ENCODE measurements at places on chromosomes 5 and 9.

DNA sequence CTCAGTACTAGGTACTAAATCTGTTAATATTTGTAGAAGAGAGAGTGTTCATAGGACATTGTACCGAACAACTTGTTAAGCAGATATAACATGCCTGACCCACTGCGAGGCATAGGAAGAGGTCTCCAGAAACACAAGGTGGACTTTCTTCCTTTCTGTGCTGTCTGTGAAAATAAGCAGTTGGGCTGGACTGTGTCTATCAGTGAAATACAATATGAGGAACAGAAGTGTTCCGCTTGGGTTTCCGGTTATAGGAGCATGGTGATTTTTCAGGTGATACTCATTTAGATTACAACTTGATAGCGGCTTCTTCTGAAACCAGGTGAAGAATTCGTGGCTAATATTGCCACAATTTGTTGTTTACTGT lies 60.9 kb upstream of the TLR4 start:
- no peak for DNase-seq

GRCh38 chr9:124855566-124855943 lies 2.3 kb downstream of the WDR38 start:
- DNase-seq, result no peak

GRCh38 chr9:111662576-111663300 lies 1.3 kb downstream of the GNG10 start:
- no peak for DNase-seq

- no peak for DNase-seq
Measured at GRCh38 chr5:34030048-34030447, 13.0 kb downstream of the C1QTNF3 start.

- DNase-seq, result no peak
Measured at GRCh38 chr9:110189559-110190320, 18.2 kb downstream of the C9orf152 start.

DNA sequence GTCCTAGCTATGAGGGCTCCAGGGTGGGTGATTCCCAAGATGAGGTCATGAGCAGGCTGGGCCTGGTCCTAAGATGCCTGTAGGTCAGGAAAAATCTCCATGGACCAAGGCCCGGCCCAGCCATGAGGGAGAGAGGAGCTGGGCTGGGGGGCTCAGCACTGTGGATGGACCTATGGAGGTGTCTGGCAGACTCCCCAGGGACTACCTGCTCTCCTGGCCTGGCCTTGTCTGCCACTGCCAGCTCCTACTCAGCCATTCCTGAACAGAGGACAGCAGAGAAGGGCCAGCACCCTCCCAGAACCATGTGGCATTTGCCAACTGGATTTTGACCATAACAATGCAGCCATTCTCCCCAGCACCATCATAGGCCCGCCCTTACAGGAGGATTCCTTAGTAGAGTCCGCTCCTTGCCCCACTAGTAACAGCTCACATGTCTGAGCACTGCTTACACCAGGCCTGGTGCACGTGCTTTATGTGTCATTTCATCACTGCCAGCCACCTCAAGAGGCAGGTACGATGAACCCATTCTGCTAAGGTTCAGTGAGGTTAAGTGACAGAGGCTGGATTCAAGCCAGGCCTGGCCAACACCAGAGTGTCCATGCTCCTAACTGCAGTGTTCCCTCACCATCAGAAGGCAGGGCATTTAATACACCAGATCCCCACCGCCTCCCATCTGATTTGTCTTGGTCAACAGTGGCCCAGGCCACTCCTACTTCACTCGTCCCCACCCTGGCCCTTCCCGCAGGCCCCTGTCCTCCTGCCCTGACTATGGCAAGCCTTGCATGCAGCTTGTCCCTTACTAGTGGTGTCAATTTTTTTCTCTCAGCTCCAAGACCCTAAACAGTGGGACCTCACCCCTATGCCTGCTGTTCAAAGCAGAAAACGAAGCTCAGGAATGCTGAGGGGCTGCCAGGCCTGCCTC lies 669 bp downstream of the IL13 start:
- no peak for DNase-seq

DNA sequence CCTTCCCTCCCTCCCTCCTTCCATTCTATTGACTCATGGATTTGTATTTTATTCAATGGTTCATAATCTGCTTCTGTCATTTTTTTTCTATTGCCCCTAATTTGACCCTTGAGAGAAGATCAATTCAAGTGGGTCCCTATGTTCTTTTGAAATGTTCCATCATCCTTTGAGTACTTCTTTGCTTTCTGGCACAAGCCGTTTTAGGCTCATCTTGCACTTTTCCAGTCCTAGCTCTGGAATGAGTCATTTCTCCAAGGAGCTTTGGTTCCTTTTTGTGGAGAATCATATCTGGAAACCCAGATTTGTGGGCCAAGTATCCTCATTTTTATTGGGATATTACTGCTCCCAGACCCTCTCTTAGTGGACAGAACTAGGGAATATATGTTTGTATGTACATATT lies 126.8 kb upstream of the PTPN3 start:
- DNase-seq, result no peak

DNA sequence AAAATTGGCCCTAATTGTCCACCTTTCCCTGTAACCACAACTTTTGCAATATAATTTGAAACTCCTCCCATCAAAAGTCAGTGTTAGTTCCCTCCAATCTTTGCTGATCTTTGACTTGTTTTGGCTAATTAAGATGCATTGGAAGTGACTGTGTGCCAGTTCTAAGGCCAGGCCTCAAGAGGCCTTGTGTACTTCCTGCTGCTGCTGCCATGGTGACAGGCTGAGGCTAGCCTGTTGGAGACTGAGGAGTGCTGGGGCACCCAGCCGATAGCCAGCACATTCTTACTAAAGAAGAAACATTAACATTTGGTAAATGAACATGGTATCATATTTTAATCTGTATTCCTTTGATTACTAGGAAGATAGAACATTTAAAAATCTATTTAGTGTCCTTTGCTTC lies 86.5 kb downstream of the SREK1 start:
- DNase-seq, result no peak

- peak; percentile 51 for DNase-seq
Measured at GRCh38 chr5:171580502-171581265, 161.2 kb downstream of the FGF18 start.

DNA sequence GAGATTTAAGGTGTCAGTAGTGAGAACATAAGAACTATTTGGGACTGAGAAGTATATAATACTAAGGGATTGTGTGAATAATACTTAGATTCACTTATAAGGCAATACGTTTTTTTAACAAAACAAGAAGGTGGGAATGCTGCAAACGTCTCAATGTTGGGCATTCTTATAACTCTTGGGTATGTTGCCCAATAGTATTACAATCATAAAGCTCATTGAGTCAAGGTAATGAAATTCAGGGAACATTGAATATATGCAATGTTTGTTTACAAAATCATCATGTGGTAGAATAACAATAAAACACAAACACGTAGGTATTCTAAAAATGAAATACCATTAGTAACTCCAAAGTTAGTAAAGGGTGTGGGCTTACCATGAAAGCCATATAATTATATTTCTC lies 400.7 kb downstream of the KIAA0825 start:
- DNase-seq, result no peak

DNA sequence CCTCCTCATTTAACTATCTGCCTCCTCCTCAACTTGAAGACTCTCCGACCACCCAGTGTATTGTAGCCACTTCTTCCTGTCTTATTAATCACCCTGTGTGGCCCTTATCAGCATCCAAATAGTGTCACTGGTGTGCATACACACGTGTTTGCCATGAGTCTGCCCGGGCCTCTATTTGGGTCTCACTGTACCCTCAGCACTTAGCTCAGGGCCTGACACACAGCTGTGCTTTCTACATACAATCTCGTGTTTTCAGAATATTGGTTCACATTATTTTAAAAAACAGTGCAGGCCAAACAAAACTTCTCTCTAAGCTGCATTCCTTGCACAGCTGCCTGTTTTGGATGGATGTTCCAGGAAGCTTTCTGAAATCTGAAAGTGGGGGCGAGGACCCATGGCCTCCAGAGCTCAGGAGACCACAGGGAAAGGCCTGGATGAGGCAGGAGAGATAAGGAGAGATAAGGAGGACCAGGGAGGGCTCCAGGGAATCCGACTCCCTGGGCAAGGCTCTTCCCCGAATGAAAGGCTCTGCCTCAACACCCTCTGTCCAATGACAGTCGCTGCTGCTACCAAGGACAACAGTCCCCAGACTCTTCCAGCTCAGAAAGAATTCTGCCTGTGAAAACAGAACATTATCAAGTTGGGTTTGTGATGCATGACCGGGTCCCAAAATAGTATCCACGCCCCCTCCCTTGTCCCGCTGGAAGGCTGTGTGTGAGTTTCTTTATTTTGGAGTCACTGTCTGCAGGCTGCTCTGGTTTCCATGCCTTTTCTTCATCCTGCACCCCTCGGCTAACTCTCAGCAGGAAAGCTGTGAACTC lies 255.6 kb downstream of the NSG2 start:
- no peak for DNase-seq

DNA sequence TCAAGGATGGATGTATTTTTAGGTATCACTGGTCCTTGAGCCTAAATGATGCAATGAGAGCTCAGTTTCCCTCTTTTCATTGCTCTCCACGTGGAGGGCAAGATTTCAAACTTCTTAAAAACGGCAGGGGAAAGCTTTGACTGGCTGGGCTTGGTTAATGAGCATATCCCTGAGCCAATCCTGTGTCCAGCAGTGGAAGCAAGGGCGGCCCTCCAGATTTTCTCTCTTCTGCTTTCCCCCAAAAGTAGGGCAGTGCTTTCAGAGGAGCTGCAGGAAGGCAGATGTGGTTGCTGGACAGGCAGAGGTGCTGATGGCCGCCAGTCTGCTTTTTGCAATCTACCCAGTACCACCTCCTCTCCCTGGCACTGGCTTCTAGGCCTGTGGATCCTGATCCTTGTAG lies 30.0 kb upstream of the TBC1D2 start:
- DNase-seq, result no peak

- no peak for DNase-seq
Measured at GRCh38 chr9:4530375-4530774, 40.1 kb downstream of the SLC1A1 start.

DNA sequence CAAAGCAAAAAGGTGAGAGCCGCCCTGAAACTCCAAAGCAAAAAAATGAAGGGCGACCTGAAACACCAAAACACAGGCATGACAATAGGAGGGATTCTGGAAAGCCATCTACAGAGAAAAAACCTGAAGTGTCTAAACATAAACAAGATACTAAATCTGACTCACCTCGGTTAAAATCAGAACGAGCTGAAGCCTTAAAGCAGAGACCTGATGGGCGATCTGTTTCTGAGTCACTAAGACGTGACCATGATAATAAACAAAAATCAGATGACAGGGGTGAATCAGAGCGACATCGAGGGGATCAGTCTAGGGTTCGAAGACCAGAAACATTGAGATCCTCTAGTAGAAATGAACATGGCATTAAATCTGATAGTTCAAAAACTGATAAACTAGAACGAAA lies 108.8 kb downstream of the NIPBL start:
- DNase-seq, result no peak

DNA sequence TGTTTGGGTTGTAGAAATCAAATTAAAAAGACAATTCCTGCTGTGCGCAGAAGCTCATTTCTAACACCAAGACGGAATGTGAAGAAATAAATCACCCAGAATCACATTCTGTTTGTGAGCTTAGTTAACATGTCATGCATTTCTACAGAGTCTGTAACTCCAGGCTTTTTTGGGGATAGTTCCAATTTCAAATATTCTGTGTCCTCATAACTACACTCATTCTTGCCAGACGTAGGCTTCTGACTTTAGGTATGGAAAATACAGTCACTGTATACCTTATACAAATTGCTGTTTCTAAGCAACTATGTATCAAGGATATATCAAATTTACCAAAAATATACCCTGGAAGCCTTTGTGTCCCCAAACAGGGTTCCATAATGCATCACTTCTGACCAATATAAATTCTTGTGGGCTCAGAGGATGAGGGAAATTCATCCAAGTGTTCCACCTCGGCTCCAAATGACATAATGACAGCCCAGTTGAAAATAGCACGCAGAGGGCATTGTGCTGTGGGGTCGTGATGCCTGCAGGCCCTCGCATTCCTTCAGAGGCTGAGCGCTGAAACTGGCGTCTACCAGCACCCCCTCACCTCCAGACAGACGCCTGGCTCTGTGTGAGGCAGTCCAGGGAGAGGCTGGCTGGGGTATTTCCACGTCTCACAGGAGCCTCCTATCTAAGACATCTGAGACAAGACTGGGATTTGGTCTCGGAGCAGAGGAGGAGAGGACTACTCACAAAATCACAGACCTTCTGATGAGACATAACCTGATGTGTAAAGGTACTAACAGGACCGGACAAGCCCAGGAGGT lies 79.8 kb downstream of the KLF4 start:
- DNase-seq, result no peak

DNA sequence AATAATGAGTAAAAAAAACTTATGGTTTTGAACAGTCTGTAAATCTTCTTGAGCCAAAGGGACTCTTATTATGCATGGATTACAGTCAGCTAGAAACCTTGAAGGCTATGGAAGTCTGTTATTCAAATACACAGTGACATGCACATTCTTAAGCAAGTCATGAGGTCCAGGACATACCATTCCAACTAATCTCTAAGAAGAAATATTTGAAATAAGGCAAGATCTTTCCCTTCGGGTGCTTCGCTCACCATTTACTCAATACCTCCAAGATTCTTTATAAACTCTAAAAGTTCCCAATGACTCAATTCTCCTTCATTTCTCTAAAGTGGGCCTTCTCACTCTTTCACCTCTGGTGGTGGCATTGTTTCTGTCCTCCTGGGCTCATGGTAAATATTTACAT lies 811.0 kb downstream of the NR2F1-AS1 start:
- DNase-seq, result peak; percentile 53

DNA sequence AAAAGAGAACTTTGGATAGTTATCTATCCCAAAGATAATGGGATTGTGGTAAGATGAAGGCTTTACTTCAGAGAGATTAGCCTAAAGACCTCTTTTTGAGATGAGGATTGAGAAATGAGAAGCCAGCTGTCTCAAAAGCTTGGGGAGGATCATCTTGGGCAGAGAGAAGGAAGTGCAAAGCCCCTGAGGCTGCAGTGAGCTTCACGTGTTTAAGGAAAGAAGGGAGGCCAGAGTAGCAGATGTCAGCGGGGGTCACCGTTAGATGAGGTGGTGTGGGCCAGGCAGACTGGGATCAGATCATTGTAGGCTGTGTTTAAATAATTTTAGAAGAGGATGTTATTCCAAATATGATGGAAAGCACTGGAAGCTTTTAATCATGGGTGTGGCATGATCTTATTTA lies 270.1 kb downstream of the ARHGEF28 start:
- DNase-seq, result no peak

DNA sequence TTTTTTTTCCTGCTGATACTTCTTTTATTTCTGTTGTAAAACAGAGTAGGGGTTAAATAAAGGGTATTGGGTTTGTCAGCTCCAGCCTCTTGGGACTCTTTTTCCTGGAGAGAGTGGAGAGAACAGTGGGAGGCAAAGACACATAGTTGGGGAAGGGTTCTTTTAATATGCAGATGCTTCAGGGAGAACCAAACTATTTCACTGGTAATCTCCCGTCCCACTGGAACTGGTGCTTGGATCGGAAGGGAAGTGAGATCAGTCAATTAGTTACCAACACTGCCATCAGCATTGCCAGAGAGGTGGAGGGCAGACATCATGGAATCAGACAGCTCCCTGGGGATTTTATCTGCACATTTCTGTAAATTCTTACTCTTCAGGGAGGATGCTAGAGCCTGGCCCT lies 47.6 kb upstream of the ELOVL7 start:
- no peak for DNase-seq

Measured in skeletal muscle cell (primary cell).